ENCODE measurements at places on chromosomes 16 and 17. TPM values are rescaled to one million over a fixed set of nuclear protein-coding genes. Genes with fewer than 3 reads are reported as not detected.

Gene ZFP3
- 0.03 TPM for total RNA-seq

Gene CDH8
- total RNA-seq, result not detected

Gene LGALS9B
- total RNA-seq, result not detected

Gene GLTPD2
- total RNA-seq, result not detected

Gene EFNB3
- total RNA-seq, result 0.29 TPM

Gene TP53TG3F
- not detected for total RNA-seq

Gene KRT17
- total RNA-seq, result 0.51 TPM

Gene ABAT
- total RNA-seq, result 0.55 TPM

Gene CRHR1
- total RNA-seq, result not detected
